NCI-H1092 (cell line): ENCODE measurements at places on chromosomes 12 and 14.

- DNase-seq = no peak
Measured at GRCh38 chr12:54736549-54736948, 88.4 kb upstream of the DCD start.

- no peak for DNase-seq
Measured at GRCh38 chr12:53048780-53049401, 974 bp upstream of the TNS2 start.

- no peak for DNase-seq
Measured at GRCh38 chr14:64235652-64236640, 58.2 kb downstream of the ESR2 start.

- peak; percentile 46 for DNase-seq
Measured at GRCh38 chr12:118714051-118714460, 267.3 kb upstream of the SRRM4 start.

- DNase-seq = no peak
Measured at GRCh38 chr12:32516230-32516629, 116.9 kb downstream of the FGD4 start.

GRCh38 chr14:53273671-53274072 lies 120.5 kb upstream of the DDHD1 start:
- DNase-seq = no peak

DNA sequence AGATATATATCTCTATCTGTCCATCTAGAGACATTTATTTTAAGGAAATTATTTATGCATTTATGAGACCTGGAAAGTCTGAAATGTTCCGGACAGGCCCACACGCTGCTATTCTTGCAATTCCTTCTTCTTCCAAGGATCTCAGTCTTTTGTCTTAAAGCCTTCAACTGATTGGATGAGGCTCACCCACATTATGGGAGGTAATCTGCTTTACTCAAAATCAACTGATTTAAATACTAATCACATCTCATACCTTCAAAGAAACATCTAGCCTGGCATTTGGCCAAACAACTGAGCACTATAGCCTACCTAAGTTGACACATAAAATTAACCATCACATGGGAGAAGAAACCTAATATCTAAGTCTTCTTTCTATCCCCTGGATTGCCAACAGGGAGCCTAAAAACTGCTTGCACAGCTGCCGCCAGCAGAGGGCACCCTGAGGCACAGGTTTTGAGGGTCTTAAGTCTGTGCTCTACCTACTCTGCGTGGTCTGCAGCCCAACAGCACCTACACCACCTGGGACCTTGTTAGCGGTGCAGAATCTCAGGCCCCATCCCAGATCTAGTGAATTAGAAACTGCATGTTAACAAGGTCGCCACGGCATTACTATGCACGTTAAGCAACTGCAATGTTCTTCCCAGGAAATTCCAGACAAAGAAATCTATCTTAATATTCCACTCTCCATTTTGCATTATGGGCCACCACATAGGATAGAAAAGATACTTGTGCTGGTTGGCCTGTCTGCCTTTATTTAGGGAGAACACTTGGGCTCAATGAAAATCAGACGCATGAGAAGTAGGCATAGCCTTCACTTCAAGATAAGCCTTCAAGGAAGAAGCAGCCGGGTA lies 249.7 kb downstream of the FOXG1 start:
- DNase-seq = peak; percentile 59

GRCh38 chr12:19190292-19191031 lies 60.9 kb downstream of the PLEKHA5 start:
- DNase-seq = no peak

DNA sequence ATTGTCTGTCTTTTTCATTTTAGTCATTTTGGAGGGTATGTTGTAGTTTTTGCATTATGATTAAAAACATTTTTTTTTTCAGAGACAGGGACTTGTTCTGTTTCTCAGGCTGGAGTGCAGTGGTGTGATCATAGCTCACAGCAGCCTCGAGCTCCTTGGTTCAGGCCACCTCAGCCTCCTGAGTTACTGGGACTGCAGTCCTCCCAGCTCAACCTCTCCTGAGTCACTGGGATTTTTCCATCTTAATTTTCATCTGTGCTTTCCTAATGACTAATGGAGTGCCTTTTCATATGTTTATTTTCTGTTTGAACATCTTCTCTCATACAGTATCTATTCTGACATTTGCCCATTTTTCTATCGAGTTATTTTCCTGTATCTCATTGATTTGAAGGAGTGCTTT lies 52.6 kb downstream of the DYRK2 start:
- DNase-seq = no peak

DNA sequence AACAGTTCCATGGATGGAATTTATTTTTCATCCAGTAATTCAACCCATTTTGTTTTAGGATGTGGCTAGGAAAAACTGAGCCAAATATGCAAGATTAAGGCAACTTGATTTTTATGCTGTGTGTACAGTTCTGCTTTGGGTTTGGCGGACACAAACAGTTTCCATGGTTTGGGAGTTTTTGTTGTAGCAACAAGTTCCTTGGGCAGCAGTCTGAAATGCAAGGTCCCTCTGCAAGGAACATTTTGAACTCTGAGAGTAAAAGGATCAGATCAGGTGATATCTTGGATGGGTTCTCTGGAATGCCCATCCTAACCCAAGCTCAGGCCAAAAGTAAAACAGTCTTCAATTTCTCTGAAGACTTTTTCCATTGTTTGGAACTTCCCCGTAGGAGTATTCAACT lies 161.2 kb downstream of the TMX1 start:
- no peak for DNase-seq

GRCh38 chr14:102504328-102504999 lies 5.1 kb downstream of the ANKRD9 start:
- no peak for DNase-seq

DNA sequence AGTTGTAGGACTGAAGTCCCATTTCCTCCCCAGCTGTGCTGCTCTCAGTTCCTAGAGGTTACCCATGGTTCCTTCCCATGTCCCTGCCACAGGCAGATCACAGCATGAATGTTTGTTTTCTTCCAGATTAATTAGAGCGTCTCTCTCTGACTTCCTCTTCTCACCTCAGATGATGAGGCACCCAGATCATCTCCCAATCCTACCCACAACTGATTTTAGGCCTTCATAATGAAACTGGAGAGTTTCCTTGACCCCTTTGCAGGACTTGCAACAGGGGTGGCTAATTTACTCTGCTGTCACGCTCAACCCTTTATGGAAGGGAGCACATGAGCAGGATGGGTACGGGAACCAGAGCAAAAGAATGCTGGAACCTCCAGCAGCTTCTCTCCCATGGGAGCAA lies 32.1 kb upstream of the TXNRD1 start:
- DNase-seq = no peak

- peak; percentile 24 for DNase-seq
Measured at GRCh38 chr12:69534389-69534822, 50.9 kb upstream of the CCT2 start.

- peak; percentile 36 for DNase-seq
Measured at GRCh38 chr14:22471545-22472121, 117.4 kb downstream of the DAD1 start.
